ENCODE measurements at places on chromosomes 5 and 9. TPM values are rescaled to one million over a fixed set of nuclear protein-coding genes. Genes with fewer than 3 reads are reported as not detected.

The LHX3 gene
- polyA plus RNA-seq = not detected

The CCNG1 gene
- polyA plus RNA-seq = 259 TPM

DNA sequence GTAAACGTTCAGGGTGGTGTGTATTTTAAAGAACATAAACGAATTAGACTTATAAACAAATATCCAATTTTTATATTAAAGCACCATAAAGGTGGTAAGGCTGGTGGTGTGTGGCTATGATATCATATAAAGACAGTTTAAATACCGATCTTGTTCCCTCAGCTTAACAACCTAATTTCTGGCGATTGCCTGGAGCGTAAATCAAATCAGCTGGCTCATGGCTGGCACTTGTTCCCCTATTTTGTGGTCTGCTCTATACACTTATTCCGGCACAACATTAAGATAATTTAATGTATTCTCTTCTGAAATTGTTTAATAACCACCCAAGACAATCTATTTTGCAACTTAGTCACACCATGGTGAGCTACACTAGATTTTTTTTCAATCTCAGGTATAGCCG, 2.4 kb upstream of the HAPLN1 start:
- no peak for DNase-seq

The PLPP1 gene
- polyA plus RNA-seq = 61.4 TPM

- DNase-seq = no peak
These were observed 40.1 kb downstream of the ALDH1A1 start for GRCh38 chr9:72912476-72913381.

- DNase-seq = no peak
These were observed 20.0 kb upstream of the AGGF1 start for GRCh38 chr5:77010243-77010642.

The AIF1L gene
- 25.5 TPM for polyA plus RNA-seq

The GTF3C5 gene
- polyA plus RNA-seq = 40.6 TPM

DNA sequence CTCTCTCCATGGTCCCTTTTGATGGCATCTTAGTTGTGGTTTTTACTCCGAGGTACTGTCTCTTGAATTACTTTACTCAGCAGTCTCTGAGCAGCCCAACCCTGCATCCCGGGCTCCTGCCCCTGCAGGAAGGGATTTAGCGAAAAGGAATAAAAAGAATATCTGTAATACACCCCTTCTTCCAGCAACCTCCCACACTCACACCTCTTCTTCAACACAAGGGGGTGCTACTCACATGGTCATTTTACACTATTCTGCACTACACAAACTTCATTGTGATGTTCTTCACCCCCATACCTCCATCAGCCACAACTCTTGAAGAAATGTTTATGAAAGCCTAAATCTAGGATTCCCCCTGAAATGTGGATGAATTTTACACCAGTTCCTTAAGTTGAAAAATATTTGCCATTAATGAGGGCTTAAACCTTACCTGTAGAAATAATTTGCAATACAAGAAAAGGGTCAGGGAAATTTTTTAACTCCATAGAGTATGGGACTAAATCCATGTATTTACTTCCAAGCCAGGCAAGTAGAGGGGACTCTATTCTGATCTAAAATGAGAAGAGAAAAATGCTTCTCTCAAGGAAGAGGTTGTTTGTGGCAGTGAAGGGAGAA, 26.0 kb downstream of the TPD52L3 start:
- peak; percentile 45 for DNase-seq

The LEAP2 gene
- 0.95 TPM for polyA plus RNA-seq

GRCh38 chr5:150397146-150397781, 15.4 kb downstream of the CD74 start:
- no peak for DNase-seq

The DNAH5 gene
- 0.58 TPM for polyA plus RNA-seq

The RBM27 gene
- 16.2 TPM for polyA plus RNA-seq

- no peak for DNase-seq
These were observed 209.8 kb downstream of the CSNK1G3 start for GRCh38 chr5:123721675-123722276.

GRCh38 chr5:124436294-124436693, 310.1 kb downstream of the ZNF608 start:
- no peak for DNase-seq

DNA sequence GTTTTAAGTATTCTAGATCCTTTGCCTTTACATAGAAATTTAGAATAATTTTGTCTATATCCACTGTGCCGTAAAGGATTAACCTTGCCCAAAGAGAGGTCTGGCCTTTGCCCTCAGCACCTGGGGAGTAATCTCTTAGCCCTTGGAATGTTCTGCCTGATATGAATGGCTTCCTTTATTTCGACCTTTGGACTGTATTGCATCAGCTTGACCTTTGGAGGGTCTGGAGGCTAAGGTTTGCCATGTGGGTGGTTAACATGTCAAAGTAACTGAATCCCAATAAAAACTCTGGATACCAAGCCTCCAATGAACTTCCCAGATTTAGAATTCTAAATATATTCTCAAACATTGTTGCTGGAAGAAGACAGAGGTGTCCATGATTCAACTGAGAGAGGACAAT, 54.7 kb downstream of the NR2F1 start:
- DNase-seq = no peak

The SPINK4 gene
- not detected for polyA plus RNA-seq

- DNase-seq = no peak
These were observed 167.0 kb upstream of the ZNF618 start for GRCh38 chr9:113708821-113709713.

The PRR16 gene
- polyA plus RNA-seq = 9.2 TPM

GRCh38 chr9:123534336-123534735, 178.3 kb downstream of the CRB2 start:
- DNase-seq = no peak

The SOX30 gene
- polyA plus RNA-seq = 0.35 TPM

The CCNB1 gene
- 45.5 TPM for polyA plus RNA-seq

GRCh38 chr5:29263915-29264351, 1929.6 kb upstream of the CDH6 start:
- DNase-seq = peak; percentile 75

GRCh38 chr5:168334695-168335094, 43.2 kb downstream of the WWC1 start:
- DNase-seq = peak; percentile 32

- no peak for DNase-seq
These were observed 110.5 kb downstream of the SNX18 start for GRCh38 chr5:54628050-54628449.

- no peak for DNase-seq
These were observed 35.2 kb downstream of the ZCCHC7 start for GRCh38 chr9:37155601-37156000.

The AQP7 gene
- polyA plus RNA-seq = 1.5 TPM

DNA sequence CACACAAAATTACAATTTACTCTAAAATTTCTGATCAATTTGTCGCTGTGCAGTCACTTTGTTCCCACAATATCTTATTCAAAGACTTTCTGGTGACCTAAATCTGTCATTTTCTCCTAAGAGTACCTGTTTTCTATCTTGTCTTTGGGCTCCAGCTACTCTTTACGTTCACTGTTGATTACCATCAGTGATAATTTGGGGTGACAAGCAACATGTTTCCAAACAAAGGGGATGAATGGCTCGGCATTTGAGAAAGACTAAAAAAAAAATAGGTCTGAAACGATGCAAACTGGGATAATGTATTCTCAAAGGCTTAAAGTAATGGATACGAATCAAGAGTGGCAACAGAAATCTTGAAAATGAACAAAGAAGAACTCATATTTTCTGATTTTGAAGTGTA, 205.2 kb upstream of the DAB2 start:
- no peak for DNase-seq

The GRIN3A gene
- 0.43 TPM for polyA plus RNA-seq

The CA9 gene
- polyA plus RNA-seq = 0.66 TPM

The CCNO gene
- 0.38 TPM for polyA plus RNA-seq

The DNLZ gene
- polyA plus RNA-seq = 13.5 TPM

DNA sequence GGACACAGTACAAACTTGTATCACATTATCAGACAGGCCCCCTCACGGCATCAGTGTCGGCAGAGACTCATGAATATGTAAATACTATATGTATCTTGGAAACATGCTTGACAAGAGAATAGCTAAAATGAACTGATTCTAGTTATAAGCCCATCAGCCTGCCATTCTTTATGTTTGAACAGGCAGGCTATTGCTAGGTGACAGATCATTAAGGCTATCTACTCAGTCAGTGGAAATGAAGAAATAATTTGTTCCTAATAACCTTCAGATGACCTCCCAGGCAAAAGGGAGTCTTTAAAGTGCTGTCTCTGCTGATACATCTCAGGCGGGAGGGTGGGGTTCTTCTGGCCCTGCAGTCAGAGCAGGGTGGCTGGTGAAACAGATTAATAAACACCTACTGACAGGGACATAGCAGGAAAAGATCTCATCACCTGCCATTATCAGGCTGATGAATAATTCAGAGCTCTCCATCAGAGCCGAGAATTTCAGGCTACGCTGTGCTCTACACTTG, 394.2 kb downstream of the RASEF start:
- no peak for DNase-seq

- no peak for DNase-seq
These were observed 47.5 kb upstream of the NRARP start for GRCh38 chr9:137349471-137350033.

GRCh38 chr9:2963307-2963706, 119.4 kb upstream of the PUM3 start:
- no peak for DNase-seq

The EPB41L4B gene
- polyA plus RNA-seq = 6.5 TPM

- peak; percentile 52 for DNase-seq
These were observed 920 bp downstream of the LPCAT1 start for GRCh38 chr5:1522601-1523479.

The CFAP157 gene
- polyA plus RNA-seq = 0.87 TPM

The SPINK6 gene
- not detected for polyA plus RNA-seq

The RAD1 gene
- polyA plus RNA-seq = 26.1 TPM

GRCh38 chr5:144427866-144428265, 257.2 kb downstream of the KCTD16 start:
- no peak for DNase-seq

The ZSWIM6 gene
- 6.7 TPM for polyA plus RNA-seq

GRCh38 chr9:33041432-33042188, 16.5 kb downstream of the DNAJA1 start:
- peak; percentile 12 for DNase-seq

GRCh38 chr5:150530951-150531588, 23.1 kb downstream of the NDST1 start:
- no peak for DNase-seq

The SCGB3A2 gene
- not detected for polyA plus RNA-seq

The RARS1 gene
- 55.6 TPM for polyA plus RNA-seq

GRCh38 chr5:164071671-164072070, 566.3 kb downstream of the MAT2B start:
- no peak for DNase-seq

DNA sequence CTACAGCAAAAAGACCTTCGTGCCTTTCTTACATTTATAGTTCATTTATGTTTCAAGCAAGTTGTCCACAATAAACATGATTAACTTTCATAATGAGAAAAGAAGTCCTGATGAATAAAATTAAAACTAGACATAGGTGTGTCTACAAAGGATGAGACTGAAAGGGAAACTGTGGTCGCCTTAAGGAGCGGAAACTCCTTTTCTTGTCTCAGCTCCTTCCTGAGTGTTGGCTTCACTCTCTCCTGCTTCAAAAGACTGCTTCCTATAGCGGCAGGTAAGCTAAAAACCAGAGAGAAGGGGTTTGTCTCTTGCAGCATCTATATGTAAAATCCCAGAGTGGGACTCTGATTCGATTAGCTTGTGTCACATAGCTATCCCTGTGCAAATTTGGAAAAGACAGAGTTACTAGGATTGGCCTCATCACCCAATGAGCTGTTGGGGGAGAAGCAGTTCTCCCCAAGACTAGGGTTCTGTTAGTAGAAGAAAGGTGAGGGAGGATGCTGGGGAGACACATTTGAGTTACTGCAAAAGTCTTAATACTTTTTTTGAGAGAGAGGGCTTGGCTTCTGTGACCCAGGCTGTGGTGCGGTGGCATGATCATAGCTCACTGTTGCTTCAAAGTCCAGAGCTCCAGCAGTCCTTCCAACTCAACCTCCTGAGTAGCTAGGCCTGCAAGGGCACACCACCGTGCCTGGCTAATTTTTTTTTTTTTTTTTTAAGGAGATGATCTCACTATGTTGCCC, 16.8 kb upstream of the CTSL start:
- DNase-seq = no peak

The KCNIP1 gene
- 3.3 TPM for polyA plus RNA-seq

DNA sequence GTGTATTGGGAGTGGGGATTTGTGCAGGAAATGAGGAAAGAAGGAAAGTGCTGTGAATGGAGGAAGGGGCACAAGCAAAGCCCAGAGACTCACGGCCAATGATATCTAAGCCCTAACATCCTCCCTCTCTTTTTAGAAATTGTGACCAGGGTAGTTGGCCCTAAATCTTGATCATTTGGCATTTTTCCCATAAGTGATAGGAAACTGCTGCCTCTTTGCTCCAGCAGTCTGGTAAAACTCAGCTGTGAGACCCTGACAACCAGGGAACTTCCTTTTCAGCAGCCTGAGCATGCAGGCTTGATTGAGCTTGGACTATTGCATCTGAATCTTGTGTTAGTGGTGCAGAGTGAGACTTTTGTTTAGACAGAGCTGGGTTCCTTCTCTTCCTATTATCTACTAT, 9.6 kb upstream of the ADRB2 start:
- DNase-seq = no peak

DNA sequence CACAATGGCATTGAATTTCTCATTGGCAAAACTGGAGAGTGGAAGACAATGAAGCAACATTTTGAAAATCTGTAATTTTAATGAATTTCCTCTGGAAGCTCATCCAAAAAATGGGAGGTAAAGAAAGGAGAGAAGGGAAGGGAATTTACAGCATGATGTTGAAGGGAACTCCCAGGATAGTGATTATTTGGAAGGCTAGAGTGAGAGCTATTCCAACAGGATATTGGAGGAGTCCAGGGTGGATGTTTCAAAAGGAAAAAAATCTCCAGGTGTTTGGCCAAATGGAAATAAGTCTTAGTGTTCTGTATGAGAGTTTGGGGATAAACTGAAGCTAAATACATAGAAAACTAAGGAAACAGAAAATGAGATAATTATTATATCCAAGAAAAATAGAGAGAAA, 106.2 kb downstream of the IZUMO3 start:
- peak; percentile 72 for DNase-seq

DNA sequence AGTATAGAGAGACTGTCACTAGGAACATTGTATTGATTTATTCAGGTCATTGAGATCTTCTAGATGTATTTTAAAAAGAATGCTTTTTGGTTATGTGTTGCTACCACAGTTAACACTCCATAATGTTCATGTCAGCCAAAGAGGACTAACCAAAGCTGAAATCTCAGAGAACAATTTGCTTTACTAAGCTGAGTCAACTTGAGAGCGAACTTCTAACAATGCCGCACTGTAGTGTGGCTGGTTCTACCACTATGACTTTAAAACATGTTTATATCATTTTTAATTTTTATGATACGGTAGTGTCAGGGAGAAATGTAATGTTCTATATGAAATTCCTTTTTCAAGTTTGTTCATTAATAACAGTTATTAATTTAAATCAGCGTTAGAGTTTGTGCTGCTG, 42.1 kb downstream of the GALNT12 start:
- no peak for DNase-seq

The SEMA4D gene
- polyA plus RNA-seq = 24.7 TPM

The RECK gene
- polyA plus RNA-seq = 23.3 TPM

GRCh38 chr9:137435980-137436760, 5.0 kb downstream of the ENTPD8 start:
- DNase-seq = no peak

The TMEM252 gene
- polyA plus RNA-seq = 2.2 TPM

All from muscle of back (tissue), 13 donors.